Stimulated activated CD4-positive, alpha-beta T cell treated with anti-CD3 and anti-CD28 coated beads, Interleukin-1b, Interleukin-23, amount 100 ng/mL, for 1 hour (primary cell): ENCODE measurements at places on chromosomes 2 and 18.

DNA sequence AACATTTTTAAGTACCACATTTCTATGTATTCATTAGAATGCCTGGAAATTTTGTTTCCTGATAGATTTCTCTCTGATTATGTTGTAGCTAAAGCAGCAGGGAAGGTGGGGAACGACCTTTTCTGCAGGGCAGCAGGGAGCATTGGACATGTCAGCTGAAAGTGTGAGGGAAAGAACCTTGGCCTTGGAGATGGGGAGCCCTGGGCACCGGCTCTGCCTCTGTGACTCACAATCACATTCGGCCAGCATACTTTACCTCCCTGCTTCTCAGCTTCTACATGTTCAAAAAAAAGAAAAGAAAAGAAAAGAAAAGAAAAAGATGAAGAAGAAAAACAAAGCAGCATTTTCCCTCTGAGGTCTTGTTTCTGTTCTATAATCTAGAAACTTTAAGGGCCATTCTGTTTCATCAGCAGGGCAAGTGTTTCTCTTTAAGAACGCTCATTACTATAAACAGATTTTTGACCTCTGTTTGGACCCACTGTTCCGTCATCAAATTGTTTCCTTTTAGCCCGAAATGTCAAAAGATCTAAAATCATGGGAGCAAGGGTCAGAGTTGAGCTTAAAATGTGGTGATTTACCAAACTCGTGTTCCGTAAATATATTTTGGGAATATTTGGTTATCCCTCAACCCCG is 27.9 kb downstream of the SETBP1 start:
- no peak for DNase-seq

DNA sequence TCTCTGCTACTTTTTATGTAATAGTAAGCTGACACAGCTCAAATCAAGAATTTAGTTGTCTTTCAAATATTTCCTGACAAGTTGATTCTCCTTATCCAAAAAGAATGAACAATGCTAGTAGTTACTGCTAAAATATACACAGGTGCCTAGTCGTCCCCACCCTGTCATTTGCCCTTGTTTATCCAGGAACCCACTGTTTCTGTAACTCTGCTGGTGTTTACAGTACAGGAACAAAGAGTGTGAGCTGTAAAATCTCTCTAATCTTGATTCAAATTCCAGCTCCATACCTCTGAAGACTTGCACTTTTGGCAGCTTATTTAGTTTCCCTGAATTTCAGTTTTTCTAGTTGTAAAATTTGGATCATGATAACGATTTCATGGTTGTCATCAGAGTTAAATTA is 21.1 kb upstream of the SCYGR2 start:
- no peak for DNase-seq

- no peak for DNase-seq
Observed at GRCh38 chr2:55150834-55151233, 81.3 kb downstream of the CLHC1 start.

- no peak for DNase-seq
Observed at GRCh38 chr2:39640107-39640506, 25.6 kb upstream of the TMEM178A start.

DNA sequence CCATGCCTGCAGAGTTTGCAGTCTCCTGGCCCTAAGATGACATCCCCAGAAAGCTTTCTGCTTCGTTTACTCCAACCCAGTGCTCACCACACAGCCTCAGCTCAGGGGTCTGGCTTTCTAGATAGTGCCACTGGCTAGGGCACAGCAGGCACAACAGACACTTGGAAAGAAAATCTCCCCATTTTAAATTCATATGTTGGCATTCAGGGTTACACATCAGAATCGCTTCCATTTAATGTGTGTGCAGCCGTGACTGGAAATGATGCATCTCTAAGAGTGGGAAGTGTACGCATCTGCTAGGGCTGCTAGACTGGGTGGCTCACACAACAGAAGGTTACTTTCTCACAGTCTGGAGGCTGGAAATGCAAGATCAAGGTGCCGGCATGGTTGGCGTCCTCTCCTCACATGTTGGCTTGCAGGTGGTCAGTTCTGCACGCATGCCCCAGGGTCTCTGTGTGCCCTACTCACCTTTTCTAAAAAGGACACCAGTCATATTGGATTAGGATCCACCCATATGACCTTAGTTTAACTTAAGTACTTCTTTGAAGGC is 329.4 kb upstream of the RAB12 start:
- DNase-seq, result no peak

DNA sequence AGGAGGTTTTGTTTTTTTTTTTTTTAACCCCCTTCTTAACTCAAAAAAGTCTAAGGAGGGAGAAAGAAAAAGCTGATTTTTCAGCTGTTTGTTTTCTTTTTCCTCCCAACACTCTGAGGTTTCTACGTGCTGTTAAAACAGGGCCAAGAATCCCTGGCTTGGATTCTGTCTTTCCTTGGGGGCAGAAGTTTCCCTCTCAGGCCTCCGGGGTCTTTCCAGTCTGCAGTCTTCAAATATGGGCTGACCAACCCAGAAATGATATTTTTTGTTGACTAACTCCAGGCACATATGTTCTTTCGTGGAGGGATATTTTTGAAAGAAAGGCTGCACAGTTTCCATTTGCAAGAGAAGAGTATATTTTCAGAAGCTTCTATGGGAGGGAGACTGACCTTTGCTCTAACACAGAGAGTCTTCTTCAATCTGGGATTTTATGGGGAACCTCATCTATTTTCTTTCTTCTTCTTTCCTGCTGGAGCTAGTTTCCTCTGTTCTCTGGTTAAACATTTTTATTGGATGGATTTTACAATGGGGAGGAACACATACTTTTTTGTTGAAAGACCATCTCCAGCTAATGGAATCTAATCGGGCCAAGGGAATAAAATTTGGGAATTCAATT is 93.3 kb upstream of the SPRED2 start:
- no peak for DNase-seq

GRCh38 chr18:51323961-51324360 is 126.5 kb upstream of the MEX3C start:
- DNase-seq, result no peak

DNA sequence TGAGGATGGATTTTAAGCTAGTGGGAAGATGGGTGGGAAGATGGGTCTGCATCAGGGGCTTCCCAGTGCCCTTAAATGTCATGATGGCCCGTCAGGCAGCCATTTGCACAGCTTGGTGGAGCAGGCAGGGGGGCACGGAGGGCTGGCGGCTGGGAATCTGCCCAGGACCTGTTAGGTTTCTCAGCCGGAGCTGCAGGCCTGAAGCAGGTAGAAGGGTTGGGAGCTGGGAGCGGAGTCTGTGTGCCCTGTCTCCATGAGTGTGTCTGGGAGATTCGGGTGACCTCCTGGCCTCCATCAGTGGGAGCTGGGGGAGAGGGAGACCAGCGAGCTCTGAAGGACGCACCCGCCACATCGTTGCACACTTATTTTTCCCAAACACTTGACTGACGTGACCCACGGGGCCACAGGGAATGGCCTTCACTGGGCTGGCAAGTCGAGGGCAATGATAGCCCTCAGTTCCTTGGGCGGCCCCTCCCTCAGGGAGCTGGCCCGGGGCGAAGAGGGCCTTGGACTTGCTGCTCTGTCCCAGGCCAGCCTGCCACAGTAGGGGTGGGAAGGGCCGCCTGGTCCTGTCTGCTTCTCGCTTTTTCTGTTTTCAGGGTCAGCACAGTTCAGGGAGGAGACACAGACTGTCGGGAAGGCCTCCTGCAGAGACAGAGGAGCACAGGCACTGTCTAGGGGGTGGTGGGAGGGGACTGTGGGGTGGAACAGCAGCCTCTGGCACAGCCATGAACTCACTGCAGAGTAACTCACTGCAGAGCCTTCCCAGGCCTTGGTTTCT is 236.8 kb downstream of the ZBTB7C start:
- DNase-seq, result no peak

GRCh38 chr18:3447068-3447894 is 2.7 kb upstream of the TGIF1 start:
- no peak for DNase-seq

GRCh38 chr2:205692104-205692503 is 9.8 kb downstream of the NRP2 start:
- DNase-seq, result no peak

DNA sequence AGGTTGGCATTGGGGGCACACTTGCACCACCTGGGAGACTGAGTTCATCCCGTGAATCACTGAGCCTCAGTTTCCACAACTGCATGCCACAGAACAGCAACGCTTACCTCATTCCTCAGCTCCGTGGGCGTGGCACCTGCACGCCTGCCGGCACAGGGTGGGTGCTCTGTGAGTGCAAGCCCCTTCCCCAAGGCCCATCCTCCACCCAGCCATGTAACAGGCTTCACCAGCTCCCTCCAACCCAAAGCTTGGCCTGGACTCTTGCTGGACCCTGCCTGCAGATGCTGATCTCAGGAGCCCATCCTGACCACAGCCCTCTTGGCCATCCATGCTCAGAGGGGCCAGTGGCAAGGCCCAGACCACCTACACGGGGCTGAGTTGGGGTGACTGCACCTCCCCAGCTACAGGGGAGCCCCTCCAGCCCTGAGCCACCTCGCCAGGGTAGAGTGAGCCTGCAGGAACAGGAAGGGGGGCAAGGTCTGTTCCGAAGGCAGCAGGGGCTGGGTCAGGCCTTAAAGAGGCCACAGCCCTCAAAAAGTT is 1.8 kb downstream of the PRLH start:
- DNase-seq, result no peak

- no peak for DNase-seq
Observed at GRCh38 chr2:241584436-241584835, 25.9 kb downstream of the BOK start.

DNA sequence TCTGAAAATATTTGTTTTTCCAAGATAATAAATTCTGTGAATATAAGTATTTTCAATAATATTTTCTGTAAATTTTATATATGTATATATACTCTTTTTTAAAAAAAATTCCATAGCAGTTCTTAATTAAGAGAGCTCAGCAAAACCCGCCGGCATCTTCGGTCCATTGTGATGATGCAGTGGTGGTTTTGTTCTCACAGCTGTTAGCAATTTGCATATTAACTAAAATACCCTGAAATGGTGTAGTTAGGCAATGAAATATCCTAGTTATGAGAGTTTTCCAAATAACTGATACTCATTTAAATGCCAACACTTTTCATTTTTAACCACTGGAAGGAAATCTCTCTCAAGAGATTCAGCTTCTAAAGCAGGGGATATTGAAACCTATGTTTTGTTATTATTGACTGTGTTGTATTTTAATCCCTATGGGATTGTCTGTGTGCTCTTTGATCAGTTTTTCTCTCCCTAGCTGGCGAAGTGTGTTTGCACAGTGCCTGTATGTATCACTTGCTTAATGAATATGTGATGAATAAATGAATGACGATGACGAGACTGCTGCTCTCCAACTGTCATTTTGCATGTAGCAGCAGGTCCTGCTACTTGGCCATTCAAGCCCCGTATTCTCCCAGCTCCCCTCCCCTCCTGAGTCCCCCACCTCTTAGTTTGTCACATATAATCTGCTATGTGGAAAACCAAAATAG is 42.4 kb downstream of the PSMG2 start:
- no peak for DNase-seq

DNA sequence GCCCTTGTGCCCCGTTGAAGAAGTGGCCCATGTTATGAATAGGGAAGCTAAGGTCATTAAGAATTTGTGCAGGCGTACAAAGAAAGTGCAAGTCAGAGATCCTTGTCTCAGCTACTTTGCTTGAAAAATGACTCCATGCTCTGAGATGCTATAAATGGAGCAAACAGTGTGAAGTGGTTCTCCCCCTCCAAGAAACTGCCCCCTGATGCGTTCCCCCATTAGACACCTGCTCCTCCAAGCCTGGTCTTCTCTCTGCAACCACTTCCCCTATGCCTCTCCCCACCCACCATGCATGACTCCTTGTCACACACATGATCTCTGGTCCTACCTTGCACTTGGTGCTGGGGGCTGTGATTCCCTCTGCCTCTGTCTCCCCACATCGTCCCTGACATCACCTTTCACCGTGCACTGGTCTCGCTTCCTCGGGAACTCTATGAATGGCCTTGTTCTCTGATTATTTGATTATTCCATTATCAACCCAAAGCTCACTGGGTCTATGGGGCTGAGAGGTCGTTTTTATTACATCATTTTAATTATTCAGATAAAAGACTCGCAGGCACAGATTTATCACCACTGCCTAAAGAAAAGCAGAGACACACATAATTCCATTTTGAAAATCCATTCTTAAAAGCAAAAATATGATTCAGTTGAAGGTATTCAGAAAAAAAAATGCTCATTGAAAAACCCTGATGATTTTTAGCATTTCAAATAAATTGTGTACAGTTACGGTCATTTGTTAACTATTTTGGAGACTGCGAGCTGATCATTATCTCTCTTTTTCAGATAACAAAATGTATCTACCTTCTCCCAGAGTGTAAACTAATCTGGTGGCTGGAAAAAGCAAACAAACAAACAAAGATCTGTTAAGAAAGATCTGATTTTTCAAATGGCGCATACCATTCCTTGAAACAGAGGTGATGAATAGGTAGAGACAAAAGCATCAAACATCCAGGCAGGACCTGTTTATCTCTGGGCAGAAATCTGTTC is 294.9 kb downstream of the SOX11 start:
- DNase-seq, result no peak

DNA sequence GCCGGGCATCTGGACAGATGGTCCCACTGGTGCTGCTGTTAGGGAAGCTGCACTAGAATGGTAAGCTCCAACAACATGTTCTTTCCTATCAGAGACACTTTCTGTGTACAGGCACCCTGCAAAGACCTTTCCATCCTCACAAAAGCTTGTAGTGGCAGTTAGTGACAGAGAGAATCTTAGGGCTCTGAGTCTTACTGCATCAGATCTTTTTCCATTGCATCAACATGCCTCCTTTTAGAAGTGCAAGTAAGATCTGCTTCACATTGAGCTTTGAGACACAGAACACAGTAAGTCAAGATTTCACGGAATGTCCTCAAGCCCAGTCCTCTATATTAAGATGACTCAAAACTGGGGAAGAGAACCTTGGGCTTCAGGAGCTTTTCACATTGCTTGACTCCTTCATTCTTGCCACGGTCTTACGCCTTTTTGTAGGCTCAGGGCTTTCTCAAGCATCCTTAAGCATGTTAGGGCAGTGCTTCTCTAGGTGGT is 52.6 kb downstream of the ARL4C start:
- DNase-seq, result no peak

DNA sequence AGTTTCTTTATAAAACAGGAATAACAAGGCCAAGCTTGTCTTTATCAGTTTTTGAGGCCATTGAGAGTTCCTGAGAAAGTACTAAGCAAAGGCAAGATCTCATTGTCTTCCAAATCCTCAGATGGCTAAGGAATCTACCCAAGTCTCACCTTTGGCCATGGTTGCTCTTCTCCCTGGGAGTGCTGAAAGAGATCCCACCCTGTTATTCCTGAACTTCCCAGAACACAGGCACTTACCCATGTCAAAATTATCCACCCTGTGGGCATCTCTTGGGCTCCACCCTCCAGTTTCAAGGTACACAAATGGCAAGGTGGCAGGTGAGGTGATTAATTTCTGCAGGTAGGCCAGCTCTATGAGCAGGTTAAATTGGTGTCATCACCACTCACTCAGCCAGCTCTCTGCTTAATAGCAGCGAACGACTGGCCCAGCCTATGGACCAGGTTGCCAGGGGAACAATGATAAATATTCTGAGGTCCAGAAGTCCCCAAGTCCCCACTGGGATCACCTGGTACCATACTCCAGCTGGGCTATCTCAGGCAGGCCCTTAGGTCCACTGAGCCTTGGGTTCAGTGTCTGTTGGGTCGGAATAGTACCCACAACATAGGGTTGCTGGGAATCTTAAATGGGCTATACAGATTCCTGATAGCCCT is 2.3 kb upstream of the SPRED2 start:
- no peak for DNase-seq
